Naive thymus-derived CD8-positive, alpha-beta T cell (primary cell): ENCODE measurements at places on chromosomes 2 and 18.

DNA sequence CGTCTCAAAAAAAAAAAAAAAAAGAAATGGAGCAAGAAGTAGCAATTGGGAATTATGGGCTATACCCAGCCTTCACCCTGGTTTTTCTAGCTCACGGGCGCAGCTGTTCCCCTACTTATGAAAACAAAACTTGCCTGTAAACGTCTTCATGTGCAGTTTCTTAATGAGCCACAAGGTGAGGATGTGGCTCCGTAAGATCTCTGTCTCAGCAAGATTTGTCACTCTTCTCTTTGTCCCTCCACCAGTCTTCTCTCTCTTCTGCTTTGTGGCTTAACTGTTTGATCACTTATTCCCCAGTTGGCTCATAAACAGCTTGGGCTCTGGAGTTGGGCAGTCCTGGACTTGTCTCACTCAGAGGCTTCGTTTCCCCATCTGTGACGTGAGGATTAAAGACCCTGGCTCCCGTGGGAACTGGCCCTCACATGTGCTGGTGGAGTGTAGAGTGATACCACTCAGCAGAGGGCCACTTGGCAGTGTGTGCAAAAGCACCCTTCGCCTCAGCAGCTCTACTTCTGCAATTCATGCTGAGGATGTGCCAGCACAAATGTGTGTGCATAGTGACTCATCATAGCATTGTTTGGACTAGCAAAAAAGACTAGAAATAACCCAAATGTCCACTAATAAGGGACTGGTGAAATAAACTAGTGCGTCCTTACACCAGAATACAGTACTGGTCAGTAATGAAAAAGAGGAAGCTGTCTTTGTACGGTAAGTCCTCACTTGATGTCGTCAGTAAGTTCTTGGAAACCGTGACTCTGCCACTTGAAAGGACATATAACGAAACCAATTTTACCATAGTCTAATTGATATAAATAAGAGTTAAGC is 8.7 kb downstream of the CEP68 start:
- DNase-seq, result peak; percentile 49

DNA sequence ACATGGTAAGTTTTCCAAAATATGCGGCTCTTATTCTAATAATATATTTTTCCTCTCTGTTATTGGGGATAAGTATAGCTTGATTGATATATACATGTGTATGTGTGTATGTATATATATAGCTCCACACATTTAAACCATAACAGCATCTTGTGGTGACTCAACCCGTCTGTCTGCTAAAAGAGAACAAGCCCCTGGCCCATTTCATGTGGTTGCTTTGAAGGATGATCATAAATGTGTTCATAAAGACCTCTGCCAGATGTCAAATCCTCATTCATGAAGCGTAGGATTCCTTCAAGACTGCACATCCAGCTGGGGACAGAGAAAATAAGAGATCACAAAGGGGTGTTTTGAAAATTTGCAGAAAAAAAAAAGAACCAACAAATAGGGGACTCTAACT is 79.3 kb downstream of the RHOB start:
- DNase-seq, result no peak

GRCh38 chr2:120902592-120902991 is 166.9 kb downstream of the GLI2 start:
- DNase-seq, result no peak

GRCh38 chr2:10163498-10164486 is 41.3 kb downstream of the RRM2 start:
- DNase-seq, result no peak

- peak; percentile 10 for DNase-seq
Observed at GRCh38 chr2:217398860-217399259, 539.0 kb upstream of the TNP1 start.

GRCh38 chr2:192888109-192888508 is 693.4 kb upstream of the TMEFF2 start:
- DNase-seq, result no peak

GRCh38 chr2:95269036-95269680 is 5.1 kb upstream of the PROM2 start:
- no peak for DNase-seq

GRCh38 chr2:79447463-79447862 is 65.4 kb upstream of the CTNNA2 start:
- no peak for DNase-seq

DNA sequence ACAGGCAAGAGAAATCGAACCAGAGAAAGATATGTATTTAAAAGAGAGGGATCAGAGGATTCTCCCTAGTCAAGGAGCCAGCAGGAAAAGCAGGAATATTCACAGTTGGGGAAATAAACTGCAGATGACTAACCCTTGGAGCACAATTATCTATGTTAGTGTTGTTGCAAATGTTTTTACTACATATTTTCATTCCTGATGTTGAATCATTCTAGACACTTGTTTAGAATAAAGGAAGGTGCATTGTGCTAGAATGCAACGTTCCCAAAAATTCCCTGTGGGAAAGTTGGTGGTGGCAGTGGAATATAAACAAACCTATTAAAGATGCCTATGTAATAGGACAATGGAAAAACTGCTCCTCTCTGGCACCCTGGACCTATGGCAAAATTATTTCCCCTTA is 63.3 kb downstream of the DTNA start:
- DNase-seq, result no peak

DNA sequence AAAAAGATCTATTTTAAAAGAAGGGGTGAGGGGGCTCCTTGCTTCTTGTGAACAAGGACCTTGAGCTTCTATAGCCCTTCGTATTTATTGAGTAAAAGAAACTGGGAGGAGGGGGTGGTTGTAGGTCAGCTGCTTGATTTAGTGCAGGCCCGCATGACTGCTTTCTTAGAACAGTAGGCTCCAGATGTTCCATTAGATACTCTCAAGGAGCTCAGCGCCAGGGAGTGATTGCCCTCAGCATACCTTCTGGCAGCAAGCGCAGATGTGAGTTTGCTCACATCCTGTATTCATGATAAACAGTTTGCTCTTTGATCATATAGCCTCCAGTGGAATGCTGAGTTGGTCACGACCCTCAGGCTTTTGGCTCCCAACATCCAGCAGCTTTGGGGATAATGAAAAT is 108.9 kb upstream of the XPO1 start:
- no peak for DNase-seq

DNA sequence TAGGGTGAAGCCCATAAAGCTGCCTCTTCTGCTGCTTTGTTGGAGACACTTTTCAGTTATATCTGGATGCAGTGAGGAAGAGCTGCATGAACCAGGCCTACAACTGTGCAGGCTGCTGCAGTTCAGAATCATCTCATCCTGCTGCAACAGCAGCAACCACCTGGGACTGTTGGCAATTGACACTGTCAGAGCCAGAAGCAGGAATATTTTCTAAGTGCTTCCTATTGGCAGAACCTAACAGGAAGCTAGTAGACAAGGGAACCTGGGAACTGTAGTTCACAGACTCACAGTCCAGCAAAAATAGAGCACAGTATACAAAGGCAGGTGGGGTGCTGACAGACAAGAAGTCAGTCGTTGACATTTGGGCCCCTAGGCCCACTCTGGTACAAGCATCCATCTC is 452.9 kb upstream of the SPRED2 start:
- no peak for DNase-seq

- no peak for DNase-seq
Observed at GRCh38 chr2:106642679-106643078, 155.5 kb downstream of the CD8B2 start.

- DNase-seq, result no peak
Observed at GRCh38 chr2:204486805-204487204, 58.5 kb upstream of the PARD3B start.
